ENCODE measurements at places on chromosomes 6 and 20.

GRCh38 chr6:119234457-119234856 lies 115.1 kb downstream of the MAN1A1 start:
- no peak for DNase-seq

DNA sequence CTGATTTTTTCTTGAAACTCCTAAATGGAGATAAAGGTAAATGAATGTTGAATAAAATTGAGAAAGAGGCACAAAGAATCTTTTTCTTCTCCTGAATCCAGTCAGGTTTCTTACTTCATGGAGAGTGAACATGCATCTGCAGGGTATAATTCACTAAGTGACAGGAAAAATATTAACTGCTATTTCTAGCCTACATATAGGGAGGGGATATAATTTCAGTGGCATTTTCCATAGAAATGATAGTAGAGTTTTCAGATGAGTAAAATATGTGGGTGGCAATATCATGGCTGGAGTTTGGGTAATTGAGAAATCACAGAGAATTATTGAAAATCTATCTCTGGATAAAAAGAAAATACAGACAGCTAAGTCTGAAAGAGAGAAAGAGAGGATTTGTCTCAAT lies 1227.0 kb upstream of the GJE1 start:
- no peak for DNase-seq

GRCh38 chr6:53568776-53569616 lies 24.1 kb upstream of the GCLC start:
- DNase-seq: no peak

- DNase-seq: no peak
These were observed 40.0 kb upstream of the SIRPG start for GRCh38 chr20:1697592-1697991.

DNA sequence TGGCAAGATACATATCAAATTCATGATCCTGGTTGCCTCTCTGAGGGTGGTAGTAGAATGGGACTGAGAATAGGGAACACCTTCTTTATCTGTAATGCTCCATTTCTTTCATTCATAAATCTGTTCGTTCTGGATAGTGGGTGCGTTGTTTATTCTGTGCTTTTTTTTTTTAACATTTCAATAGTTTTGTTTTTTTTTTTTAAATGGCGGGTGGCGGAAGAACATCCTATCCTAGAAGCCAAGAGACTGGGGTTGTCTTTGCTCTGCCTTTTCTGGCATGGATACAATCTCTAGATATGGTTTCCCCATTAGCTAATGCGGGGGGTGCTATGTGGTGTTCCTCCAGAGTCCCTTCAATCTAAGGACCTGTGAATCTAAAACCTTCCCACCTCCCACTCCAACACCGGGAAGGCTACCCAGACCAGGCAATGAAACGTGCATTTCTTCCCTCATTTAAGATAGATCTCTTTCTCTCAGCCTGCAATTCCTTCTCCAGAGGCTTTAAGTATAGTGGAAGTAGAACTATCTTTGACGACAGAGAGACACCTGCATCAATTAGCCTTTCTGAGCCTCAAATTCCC lies 883 bp upstream of the CCDC28A start:
- no peak for DNase-seq

- DNase-seq: no peak
These were observed 16.9 kb upstream of the RFPL4B start for GRCh38 chr6:112330071-112330878.

DNA sequence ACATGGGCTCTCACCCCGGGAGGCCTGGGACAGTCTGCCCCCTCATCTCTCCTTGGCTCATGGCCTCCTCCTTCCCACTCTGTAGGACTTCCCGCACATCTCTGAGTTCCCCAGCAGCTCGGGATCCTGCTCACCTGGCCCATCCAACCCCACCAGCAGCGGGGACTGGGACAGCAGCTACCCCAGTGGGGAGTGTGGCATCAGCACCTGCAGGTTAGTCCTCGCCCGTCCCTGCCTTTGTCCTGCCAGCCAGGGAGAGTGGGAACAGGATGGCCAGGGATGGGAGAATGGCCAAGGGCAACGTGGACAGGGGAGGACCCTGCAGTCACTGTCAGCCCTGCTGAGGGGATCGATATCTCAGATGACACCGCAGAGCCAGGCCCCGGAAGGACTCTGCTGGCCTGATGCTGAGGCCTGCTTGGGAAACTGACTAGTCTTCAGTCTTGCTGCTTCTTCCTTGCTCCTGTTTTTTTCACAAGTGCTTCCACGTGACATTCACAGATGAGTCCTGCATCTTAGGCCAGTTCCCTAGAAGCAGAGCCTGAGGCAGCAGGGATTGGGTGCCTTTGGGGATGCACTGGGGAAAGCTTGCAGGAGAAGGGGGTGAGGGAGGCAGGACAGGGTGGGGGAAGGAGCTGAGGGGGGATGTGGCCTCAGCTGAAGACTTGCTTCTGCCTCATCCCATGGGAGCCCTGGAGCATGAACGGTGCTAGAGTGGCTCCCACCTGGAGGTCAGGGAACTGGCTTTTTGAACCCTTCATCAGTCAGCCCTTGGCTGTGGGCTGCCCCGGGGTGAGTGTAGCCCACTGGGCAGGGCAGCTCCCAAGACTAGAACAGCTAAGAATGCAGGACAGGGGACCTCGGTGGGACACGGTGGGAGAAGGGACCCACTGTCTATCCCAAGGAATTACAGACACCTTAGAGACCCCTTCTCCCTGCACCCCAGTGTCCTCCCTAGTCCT lies 120.1 kb downstream of the JPH2 start:
- DNase-seq: no peak

DNA sequence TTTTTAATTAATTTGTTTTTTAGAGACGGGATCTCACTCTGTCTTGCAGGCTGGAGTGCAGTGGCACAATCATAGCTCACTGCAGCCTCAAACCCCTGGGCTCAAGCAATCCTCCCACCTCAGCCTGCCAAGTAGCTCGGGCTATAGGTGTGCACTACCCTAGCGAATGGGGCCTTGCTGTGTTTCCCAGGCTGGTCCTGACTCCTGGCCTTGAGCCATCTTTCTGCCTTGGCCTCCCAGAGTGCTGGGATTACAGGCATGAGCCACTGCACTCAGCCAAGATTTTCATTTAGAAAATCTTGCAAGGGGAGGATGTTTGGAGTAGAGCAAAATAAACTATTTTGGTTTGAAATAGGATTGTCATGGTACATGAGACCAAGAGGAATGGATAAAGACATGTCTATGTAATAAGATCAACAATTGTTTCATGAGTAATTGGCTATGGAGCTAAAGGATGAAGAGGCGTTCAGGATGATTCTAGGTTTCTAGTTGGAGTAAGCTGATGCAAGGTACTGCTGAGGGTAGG lies 237.8 kb downstream of the UST start:
- no peak for DNase-seq

GRCh38 chr6:43916924-43917877 lies 147.2 kb downstream of the VEGFA start:
- no peak for DNase-seq

DNA sequence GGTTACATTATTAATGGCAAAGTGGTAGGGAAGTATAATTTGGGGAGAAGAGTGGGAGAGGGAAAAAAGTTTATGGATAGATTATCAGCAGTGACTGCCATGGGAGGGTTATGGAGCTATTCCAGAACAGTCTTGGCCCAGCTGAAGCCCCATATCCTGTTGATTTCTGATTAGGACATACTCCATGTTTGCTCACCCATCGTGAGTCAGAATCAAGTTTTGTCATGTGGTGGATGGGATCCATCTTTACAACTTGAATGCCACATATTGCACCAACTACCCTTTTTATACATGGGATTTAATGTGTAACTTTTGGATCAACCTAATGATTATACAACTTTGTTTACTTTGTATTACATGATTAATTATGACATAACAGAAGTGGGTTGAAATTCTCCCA lies 217.0 kb downstream of the HAO1 start:
- no peak for DNase-seq

DNA sequence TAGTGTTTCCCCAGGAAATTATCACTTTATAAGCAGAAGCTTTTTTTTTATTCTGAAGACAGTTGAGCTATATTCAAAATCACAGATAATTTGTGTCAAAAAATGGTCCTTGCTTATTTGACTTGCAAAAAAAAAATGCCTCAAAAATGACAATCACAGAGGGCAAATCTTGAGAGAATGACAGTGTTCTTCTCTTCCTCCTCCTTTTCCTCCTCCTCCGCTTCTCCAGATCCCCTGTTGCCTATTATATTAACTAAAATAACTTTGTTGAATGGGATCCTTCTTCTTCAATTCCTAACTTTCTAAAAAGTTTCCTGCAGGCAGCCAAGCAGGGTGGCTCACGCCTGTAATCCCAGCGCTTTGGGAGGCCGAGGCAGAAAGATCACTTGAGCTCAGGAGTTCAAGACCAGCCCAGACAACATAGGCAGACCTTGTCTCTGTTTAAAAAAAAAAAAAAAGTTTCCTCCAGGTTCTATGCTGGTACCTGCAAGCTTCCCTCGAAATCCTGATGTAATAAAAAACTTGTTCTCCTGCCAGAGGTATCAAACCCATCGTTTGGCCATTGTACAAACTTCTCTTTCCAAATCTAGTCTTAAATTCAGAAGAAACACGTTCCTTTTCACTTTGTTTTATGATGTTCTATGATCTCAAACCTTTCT lies 128.6 kb downstream of the IPCEF1 start:
- no peak for DNase-seq
